NCI-H146 (cell line): ENCODE measurements at places on chromosomes 5 and 9.

- DNase-seq: no peak
These were observed 30.5 kb upstream of the KCNMB1 start for GRCh38 chr5:170419643-170420042.

- no peak for DNase-seq
These were observed 192.0 kb downstream of the ARHGAP26 start for GRCh38 chr5:142962174-142962533.

- DNase-seq: no peak
These were observed 53.9 kb upstream of the HMHB1 start for GRCh38 chr5:143758015-143758414.

- DNase-seq: no peak
These were observed 3.3 kb upstream of the SH2D3C start for GRCh38 chr9:127781806-127782205.

DNA sequence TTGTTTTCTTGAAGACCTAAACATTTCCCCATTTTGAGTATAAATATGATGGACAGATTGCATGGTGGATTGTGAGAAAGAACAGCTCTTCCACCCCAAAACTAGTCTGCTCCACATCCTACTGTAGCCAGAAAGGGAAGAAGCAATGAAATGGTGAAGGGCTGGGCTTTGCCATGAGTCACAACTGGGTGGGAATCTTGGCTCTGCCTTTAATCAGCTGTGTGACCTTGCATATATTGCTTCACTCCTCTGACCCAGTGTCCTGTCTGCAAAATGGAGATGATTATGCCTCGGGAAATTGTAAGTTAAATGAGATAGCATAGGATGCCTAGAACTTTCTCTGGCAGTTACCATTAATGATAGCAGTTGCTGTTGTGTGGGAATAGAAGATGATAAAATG lies 101.9 kb downstream of the PDE8B start:
- no peak for DNase-seq

- DNase-seq: no peak
These were observed 19.4 kb upstream of the C5orf63 start for GRCh38 chr5:127092690-127093089.

DNA sequence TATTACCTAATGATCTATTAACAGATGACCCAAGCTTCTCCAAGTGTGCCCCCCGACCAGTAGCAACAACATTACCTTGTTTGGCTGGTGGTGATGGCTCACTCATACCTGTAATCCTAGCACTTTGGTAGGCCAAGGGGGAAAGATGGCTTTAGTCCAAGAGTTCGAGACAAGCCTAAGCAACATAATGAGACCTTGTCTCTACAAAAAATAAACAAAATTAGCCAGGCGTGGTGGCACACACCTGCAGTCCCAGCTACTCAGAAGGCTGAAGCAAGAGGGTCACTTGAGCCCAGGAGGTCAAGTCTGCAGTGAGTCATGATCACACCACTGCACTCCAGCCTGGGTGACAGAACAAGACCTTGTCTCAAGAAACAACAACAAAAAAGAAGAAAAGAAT lies 62.9 kb downstream of the GCNT1 start:
- DNase-seq: peak; percentile 73

GRCh38 chr9:69584759-69585158 lies 87.4 kb downstream of the APBA1 start:
- DNase-seq: no peak

DNA sequence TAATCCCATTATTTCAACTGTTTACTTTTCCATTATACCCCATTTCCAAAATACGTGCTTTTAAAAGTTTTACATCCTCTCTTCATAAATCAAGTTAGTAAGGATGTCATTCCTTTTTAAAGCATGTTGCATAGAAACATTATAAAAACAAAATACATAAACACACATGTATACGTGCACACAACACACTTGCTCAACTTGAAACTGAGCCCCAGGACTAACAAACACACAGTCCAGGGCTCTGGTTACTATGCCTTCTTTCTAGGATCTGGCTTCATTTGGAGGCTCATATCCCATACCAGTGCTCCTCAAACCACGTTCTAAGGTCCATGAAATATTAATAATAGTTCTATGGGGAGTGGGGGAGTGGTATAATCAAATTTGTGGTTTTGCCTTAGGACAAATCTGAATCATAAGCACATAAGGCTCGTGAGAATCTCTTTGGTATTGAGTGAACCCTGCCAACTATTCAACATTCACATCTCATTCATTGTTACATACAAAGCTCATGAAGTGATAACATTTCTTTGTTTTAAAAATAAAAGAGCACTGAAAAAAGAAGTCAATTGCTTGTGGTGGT lies 55.2 kb downstream of the NFIB start:
- no peak for DNase-seq

GRCh38 chr9:135830496-135830895 lies 76.8 kb downstream of the CAMSAP1 start:
- DNase-seq: no peak

DNA sequence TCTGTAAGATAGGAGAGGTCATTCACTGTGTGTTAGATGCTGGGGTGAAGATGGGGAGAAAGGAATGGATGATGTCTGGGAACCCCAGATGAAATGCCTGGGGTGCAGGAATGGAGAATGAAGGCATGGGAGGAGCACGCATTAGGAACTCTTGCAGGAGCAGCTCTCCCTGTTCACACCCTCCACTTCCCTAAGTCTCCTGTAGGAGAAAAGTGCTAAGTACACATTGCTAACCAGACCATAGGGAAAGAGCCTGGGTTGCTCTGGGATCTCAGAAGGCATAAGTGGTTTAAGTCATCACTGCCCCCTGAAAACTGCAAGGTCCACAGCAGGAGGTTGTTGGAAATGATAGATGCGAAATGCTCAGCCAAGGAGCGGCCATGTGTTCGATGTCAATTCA lies 163.1 kb downstream of the SEC61B start:
- peak; percentile 37 for DNase-seq

DNA sequence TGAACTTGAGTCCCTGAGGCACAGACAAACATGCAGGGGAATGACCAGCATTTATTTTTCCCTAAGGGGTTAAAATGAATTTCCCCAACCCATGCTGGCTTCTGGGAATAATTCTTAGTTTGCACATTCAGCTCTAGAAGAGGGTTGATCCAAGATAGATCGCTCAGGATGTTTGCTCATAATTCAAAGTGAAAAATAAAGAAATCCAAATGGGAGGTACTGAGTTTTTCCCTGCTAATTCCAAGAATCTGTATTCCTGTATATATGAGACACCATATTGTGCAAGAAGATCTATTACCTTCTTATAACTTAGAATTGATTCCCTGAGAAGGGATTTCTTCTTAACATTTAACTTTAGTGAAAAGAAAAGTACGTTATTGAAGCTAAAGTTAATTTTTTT lies 96.2 kb downstream of the VCAN start:
- no peak for DNase-seq

DNA sequence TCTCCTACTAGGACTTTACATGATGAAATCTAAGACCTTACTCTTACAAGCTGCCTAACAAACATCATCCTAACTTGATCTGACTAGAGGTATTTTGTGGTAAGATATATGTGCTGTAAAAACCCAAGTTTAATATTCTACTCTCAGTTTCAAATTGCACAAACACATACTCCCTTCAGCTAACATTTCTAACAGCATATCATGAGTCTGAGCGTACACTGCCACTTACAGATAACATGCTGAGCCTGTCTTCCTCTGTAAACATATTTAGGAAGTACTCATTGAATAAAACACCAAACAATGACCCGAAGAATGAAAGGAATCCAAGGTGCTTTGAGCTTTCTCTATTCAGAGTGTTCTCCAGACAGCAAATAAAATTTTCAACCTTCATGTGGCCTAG lies 7.9 kb upstream of the ESM1 start:
- no peak for DNase-seq

GRCh38 chr5:12467799-12468198 lies 563.6 kb upstream of the CTNND2 start:
- DNase-seq: no peak

DNA sequence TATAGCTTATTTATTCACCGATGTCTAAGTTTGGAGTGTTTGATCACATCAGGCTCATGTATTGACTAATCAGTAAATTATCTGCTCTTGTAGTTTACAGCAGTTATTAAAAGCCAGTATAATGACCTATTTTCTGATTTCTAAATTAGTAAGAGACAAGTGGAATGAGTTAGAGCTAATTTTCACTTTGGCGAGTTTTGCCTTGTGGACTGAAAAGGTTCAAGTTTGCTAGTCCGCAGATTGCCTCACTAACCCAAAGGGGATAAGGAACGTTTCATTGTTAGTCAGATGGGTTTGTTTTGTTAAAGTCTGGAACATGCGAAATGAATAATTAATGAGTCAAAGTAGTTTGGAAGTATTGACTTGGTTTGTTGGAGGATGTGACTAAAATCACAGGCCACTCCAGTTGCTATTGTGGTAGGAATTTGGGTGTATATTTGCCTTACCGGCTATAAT lies 40.1 kb downstream of the SMARCA2 start:
- DNase-seq: no peak

DNA sequence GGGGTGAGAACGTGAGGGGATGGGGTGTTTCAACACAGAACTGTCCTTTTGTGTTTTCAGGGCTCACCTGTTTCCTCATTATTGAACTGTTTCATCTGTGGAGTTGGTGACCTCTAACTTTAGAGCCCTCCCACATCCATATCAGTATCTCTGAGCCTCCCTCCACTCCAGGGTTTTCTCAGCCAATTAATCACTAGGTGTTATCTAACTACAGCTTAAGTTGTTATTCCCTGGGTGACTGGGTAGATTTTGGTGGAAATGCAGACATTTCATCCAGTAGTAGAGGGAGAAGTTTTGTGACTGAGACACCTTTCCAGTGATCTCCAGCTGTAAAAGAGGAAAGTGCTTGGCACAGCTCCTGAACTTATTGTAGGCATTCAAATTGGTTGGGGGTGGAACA lies 23.7 kb downstream of the PPP3R2 start:
- no peak for DNase-seq

DNA sequence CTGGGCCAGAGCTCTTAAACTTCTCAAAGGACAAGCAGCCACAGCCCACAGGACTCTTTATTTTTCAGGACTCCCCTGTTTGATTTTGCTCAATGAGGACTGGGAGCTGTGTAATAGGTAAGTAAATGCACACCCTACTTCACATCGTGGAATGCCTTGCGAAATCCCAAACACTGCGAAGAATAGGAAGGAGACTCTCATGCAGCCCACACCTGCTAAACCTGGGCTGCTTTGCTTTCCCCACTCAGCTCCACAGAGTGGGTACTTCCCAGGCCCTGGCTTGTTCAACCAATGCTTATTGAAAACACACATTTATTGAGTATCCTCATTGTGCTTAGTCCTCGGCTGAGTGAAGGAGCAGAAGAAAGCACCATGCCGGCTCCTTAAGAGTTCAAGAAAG lies 103.3 kb upstream of the FSTL4 start:
- no peak for DNase-seq

- DNase-seq: no peak
These were observed 152.3 kb downstream of the TSSK1B start for GRCh38 chr5:113282472-113282871.

- DNase-seq: peak; percentile 66
These were observed 714 bp downstream of the UBE2D2 start for GRCh38 chr5:139561655-139562451.

DNA sequence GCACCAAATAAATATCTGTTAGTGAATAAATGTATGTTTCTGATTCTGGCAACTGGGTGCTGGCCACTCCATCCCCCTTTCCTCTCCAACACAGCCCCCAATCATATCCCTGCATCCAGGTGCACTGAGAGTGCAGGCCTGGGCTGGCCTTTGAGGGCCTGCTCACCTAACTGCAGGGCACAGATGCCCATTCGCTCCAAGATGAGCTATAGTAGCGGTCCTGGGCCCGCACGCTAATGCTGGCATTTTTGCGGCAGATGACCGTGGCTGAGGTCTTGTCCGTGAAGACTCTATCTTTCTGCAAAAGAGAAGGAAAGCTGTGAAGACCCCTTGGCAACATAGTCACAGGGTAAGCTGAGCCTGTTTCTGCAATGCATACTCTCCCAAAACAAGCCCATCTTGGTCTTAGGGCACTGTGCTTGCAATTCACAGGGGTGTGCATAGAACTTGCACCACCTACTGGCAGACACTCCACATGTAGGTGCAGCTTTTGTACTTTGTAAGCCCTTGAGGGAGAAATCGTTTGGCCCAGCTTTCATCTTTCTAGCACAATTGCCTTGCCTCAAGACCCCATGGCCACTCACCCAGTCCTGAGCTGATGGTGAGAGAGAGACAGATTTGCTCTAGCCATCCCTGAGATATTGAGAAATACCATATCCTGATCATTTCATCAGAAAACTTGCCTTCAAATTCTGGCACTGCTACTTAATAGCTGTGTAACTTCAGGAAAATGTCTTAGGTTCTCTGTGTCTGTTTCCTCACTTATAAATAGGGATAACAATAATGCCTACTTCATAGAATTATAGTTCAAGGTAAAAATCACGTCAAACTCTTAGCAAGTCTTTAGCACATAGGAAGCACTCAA lies 13.5 kb downstream of the IL12B start:
- peak; percentile 13 for DNase-seq

DNA sequence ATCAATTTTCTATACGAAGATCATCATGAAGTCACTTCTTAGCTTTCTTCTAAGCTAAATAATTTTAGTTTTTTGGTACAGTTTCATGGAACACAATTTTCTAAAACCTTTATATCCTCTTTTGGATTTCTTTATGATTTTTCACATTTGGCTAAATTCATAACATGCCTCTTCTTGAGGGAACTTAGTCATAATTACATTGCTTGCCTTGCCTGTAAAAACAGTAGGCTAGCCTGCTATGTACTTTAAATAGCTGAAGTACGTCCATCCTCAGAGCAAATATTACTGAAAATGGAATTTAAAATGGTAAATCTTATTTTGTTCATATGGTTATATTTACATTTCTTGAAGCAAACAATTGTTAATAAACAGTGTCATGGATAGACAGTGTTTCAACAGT lies 225.0 kb downstream of the VPS13A start:
- DNase-seq: no peak

DNA sequence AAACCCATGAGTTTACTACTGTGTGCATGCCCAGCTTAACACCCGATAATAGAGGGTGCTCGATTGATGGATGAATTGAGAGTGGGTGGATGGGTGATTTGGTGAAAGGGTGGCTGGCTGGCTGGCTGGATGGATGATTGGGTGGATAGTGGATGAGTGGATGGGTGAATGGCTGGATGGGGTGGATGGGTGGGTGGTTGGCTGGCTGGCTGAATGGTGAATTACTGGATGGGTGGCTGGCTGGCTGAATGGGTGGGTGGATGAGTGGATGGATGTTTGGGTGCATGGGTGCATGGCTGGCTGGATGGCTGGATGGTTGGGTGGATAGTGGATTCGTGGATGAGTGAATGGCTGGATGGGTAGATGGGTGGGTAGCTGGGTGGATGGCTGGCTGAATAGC lies 201.1 kb downstream of the IRX1 start:
- DNase-seq: no peak

GRCh38 chr5:3119435-3119834 lies 368.0 kb upstream of the IRX2 start:
- DNase-seq: no peak
